ENCODE measurements at places on chromosomes 5 and 9.

- DNase-seq, result no peak
Observed at GRCh38 chr9:114811301-114811700, 5.5 kb upstream of the TNFSF15 start.

GRCh38 chr9:107243742-107244141 lies 39.3 kb upstream of the RAD23B start:
- peak; percentile 43 for DNase-seq

DNA sequence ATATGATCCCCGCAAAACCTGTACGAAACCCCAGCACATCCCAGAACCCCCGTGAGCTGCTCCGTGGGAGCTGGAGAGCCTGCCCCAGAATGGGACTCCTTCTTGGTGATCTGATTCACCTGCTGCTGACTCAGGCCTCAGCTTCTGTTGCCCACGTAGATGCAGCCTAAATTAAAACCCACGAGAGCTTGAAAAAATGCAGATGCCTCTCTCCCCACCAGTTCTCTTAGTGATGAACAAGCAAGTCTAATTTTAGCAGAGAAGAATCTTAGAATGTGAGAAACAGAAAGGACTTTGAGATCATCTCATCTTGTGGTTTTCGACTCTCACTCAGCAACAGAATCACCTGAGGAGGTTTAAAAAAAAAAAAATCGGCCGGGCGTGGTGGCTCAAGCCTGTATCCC lies 57.6 kb downstream of the TMOD1 start:
- no peak for DNase-seq

GRCh38 chr9:37338218-37338617 lies 84.3 kb upstream of the GRHPR start:
- no peak for DNase-seq

- DNase-seq, result no peak
Observed at GRCh38 chr5:53453898-53454718, 26.3 kb upstream of the FST start.

All from fibroblast of skin of back (primary cell).